Fibroblast of gingiva (primary cell): ENCODE measurements at places on chromosomes 12 and 14.

- DNase-seq, result no peak
These were observed 73.0 kb upstream of the PRMT8 start for GRCh38 chr12:3417937-3418462.

DNA sequence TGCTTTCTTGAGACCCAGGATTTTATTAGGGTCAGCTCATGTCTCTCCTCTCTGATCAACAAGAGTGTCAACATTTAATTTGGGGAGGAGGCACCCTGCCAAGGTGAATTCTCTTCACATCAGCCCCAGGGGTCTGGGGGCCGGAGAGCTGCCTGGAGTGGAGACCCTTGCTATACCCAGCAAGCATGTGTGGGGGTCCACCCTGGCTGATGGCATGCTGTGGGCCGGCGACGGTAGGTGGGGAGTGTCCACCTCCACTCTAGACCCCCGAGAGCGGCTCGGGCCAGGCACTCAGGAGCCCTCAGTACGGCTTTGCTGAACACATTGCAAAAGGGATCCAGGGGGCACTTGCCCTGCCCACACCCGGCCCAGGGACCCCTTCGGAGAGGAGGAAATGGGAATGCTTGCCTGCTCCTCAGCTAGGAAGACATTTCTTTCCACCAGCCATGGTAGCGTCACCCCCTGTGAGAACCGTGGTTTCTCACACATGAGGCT is 10.4 kb downstream of the MEG3 start:
- no peak for DNase-seq

DNA sequence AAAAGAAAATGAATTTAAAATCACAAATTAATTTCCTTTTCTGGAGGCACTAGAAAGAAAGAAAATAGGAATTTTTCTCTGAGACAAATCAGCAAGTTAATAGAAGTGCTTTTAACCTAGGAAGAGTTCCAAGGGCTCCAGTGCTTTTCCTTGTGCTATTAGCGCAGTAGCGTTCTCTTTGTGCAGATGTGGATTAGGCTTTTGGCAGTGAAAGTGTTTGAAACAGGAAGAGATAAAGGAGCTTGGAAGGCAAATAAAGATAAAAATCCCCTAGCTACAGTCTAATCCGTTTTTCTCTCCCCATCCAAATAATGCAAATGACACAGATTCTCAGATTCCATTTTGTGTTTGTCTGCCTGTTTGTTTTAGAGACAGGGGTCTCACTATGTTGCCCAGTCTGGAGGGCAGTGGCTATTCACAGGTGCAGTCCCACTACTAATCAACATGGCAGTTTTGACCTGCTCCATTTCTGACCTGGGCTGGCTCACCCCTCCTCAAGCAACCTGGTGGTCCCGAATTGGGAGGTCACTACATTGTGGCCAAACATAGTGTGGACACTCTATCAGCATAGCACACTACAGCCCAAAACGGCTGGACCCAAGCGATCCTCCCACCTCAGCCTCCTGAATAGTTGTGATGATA is 166.1 kb downstream of the PAWR start:
- no peak for DNase-seq

- no peak for DNase-seq
These were observed 466.2 kb upstream of the FLRT2 start for GRCh38 chr14:85063747-85064146.

- no peak for DNase-seq
These were observed 13.6 kb upstream of the AQP2 start for GRCh38 chr12:49936925-49937324.

GRCh38 chr12:132204063-132204792 is 60.0 kb downstream of the NOC4L start:
- no peak for DNase-seq

DNA sequence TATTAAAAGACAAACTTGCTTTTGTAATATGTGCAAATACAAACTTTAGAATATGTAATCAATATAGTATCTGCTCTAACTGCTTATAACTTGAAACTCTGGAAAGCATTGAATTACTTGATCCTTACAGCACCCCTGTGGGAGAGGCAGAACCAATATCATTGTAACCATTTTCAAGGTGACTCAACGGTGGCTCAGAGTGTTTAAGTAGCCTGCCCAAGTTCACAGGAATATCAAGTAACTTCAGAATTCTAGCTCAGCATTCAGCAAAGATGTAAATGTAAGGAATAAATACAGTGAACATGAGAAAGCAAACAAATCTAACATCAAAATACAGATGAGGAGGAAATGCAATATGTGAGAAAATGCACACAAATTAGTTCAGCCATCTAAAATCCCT is 264.6 kb downstream of the NELL2 start:
- DNase-seq, result no peak

DNA sequence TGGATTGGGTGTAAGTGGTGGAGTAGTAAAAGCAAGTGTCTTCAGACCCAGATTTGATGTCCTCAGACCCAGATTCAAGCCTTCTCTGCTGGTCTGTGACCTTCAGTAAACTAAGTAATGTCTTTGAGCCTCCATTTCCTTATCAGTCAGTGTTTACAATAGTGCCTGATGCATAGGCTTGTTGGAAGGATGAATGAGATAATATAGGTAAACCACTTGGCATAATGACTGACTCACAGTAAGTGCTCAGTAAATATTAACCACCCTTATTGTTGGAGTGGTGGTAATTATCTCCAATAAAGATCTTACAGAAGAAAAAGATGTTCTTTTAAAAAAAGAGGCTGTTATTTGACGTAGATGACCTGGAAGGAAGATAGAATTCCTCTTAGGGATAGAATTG is 86.2 kb downstream of the IGF1 start:
- no peak for DNase-seq

- no peak for DNase-seq
These were observed 98.2 kb upstream of the GSC start for GRCh38 chr14:94867946-94868771.

DNA sequence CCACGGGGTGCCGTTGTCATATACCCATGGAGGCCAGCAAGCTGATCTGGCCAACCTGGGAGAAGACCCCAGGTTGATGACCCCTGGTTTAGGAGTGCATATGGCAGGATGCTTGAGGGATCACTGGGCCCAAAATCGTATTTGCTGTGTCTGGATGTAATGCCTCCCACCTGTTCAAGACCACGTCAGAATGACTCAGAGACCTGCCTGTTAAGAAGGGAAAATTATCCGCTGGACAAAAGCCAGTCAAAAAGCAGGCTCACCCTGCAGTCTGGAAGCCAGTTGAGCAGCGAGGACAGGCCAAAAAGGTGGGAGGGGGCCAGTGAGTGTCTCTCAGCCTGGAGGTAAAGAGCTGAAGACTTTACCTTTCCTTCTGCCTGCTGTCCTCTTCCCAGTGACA is 449.2 kb downstream of the DPF3 start:
- DNase-seq, result no peak

GRCh38 chr12:2111826-2112225 is 59.0 kb downstream of the CACNA1C start:
- no peak for DNase-seq

DNA sequence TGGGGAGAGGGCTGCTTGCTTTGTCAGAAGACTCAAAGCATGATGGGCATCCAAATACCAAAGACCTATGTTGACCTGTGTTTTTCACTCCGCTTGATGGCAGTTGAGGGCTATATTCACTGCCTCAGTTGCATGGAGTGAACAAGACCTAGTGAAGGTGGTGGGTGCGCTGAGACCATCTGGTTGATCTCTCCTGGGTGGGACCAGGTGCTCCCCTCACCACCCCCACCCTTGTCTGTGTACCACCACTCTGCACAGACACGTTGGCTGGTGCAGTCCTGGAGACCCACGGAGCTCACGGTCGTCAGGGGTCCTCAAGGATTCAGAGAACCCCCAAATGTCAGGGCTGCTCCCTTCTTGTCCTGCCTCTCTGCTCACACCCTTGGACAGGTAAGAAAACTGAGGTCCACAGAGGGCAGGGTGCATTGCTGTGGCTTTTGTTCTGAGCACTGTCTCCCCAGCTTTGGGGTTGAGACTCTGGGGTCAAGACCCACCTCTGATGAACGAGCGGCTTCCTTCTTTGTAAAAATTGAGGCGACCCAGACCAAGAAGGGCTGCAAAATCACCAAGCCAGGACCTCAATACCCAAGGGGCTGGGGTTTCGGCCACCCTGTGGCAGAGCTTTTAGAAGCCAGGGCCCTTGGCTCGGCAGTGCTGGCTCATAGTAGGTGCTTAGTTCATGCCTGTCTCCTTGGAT is 166.3 kb upstream of the RTL1 start:
- DNase-seq, result no peak

DNA sequence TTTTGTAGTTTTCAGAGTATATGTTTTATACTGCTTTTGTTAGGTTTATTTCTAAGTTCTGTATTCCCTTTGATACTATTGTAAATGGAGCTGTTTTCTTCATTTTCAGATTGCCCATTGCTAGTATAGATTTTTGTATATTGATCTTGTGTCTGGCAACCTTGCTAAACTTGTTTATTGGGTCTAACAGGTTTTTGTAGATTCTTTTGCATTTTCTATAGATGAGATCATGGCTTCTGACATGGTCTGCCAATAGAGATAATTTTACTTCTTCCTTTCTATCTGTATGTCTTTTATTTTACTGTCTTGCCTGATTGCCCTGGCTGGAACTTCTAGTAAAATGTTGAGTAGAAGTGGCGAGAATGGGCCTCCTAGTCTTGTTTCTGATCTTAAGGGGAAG is 40.3 kb downstream of the ANKRD9 start:
- DNase-seq, result no peak

DNA sequence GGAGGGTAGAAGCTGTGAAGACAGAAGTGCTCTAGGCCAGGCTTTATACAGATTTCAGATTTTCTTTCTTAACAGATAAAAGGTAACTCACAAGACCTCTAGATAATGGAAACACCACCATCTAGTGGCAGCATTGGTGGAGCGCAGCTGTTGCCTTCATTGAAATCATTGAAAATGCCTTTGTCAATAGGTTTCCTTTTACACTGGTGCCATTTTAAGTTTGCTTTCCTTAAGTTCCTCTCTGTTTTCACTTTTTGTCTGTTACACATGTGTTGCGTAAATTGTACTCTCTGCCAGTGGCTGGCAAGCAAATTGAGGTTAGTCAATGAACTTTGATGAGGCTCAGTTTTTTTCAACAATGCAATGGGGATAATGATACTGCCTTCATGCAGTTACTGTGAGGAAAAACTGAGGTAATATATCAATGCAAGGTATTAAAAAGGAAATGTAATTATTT is 31.1 kb downstream of the ALDH1L2 start:
- peak; percentile 93 for DNase-seq

DNA sequence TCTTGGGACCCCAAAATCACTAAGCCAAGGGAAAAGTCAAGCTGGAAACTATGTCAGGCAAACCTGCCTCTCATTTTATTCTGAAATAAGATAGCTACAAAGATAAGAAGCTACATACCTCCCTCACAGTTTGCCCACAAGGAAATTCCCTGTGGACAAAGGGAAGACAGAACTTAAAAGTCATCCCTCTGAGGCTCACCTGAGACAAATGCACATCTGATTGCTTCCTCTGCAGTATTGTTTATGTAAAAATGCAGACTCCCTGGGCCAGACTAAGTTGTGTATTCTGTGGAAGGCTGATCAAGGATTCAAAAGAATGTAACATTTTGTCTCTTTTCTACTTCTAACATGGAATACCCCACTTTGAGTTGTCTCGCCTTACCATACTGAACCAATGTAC is 2.5 kb upstream of the PLBD1 start:
- DNase-seq, result no peak

DNA sequence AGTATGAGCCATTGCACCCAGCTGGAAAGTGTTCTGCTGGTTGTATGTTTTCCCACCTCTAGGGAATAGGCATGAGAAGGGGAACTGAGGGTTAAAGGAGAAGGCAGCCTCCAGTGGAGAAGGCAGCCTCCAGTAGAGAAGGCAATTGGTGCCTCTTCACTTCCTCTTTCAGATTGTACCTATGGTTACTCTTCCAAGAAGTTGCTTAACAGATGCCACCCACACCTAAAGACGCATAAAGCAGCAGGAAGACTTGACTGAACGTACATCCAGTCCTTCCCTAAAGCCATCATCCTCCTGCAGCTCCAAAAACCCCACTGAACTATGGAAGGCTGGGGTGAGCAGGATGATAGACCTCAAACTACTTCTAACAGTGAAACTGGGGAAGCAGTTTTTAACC is 13.1 kb downstream of the DPF3 start:
- no peak for DNase-seq

DNA sequence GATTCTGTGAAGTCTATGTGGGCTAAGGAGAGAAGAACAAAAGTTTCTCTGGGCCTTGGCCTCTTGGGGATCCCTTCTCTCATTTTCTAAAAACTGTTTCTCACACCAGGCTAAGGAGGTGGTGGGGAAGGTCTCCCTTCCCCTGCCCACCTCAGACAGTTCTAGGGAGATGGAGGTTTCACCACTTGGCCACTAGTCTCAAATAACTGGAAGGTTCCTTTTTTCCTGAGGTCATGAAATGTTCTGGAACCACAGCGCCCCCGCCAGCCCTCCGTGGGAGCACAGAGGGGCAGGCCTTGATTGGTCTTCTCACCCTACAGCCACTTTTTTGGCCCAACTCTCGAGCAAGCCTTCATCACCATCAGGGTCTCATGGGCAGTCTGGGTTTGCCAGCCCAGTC is 12.6 kb downstream of the C12orf43 start:
- DNase-seq, result no peak

GRCh38 chr14:71166180-71166837 is 259.1 kb downstream of the PCNX1 start:
- peak; percentile 60 for DNase-seq

- no peak for DNase-seq
These were observed 230.2 kb upstream of the NAV3 start for GRCh38 chr12:77600468-77600843.

DNA sequence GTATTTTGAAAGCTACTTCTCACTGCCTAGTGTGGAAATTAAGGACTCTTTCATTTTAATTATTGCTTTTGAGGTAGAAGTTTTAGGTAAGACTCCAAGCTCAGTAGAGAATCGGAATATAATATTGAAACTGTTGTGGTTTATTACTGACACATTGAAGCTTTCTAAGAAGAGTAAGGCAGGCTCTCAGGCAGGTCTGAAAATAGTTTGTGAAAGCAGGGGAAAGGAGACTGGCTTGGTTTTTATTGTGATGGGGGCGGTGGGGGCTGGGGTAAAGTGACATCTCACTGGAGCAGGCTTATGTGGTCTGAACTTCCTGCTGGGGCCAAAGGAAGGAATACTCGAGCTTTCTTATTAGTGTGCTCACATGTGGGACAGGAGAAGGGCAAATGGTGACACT is 79.5 kb downstream of the OTOGL start:
- DNase-seq, result no peak

DNA sequence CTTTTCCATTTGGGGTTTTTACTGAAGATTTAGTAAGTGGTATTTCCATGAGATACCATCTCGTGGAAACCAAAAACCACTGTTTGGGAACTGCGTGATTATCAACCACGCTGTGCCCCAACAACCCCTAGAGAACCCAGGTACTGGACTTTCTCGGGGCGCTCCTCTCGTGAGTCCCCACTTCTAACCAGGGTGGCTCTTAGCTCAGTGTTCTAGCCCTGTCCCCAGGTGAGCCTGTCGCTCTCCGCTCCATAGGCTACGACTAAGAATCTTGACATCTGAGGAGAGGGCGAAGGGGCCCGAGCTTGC is 686 bp downstream of the MCRS1 start:
- no peak for DNase-seq

DNA sequence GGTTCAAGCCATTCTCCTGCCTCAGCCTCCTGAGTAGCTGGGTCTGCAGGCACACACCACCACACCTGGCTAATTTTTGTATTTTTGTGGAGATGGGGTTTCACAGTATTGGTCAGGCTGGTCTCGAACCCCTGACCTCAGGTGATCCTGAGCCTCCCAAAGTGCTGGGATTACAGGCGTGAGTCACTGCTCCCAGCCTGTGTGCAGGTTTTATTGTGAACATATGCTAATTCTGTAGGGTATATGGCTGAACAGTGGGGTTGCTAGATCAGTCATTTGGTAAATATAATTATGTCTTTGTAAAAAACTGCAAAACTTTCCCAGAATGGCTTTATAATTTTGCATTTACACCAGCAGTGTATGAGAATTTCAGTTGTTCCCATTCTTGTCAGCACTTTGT is 85.9 kb downstream of the RCOR1 start:
- no peak for DNase-seq
